ENCODE measurements at places on chromosomes 11 and 22.

- peak; percentile 21 for DNase-seq
Observed at GRCh38 chr11:111834432-111835163, 36.8 kb downstream of the ALG9 start.

DNA sequence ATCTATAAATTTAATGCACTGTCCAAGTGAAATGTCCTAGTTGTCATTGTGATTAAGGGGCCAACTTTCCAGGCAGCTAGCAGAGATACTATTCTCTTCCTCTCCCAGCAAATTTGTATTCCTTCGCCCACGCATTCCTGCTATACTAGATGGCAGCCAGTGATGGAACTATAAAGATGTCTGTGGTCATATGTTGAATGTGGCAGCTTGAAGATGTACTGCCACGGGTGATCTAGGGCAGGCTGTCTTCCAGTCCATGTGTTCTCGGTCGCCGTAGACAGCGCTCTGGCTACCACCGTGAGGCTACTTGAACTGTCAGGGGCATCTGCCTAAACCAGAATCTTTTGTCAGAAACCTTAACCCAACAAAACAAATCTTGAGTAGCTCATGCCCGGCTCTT is 8.3 kb upstream of the SIDT2 start:
- no peak for DNase-seq

GRCh38 chr11:39365809-39366436 is 2093.5 kb downstream of the LRRC4C start:
- peak; percentile 3 for DNase-seq

DNA sequence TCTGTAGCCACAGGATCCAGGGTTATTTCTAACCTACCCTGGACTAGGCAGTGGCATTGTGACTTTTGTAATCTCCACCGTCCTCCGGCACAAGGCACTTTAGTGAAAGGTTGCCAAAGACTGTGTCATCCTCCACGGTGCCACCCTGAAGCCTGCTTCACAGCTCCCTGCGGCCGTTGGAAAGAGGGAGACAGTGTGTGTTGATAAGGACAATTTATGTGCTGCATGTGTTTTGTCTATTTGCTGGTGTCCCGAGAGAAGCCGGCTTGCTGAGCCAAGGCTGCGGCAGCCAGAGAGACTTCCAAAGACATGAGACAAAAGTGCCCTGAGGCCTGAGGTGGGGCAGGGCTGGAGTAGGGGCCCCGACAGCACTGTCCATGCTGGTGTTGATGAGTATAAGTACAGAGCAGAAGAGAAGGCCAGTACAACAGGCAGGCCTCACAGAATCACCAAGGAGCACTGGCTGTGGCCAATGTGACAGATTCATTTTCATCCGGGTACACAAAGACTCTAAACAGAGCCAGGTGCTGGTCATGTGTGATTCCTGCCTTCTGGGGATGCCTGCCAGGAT is 40.9 kb downstream of the GALNT18 start:
- no peak for DNase-seq
